ENCODE measurements at places on chromosomes 13 and 19.
A peak's percentile ranks its signal among the peaks of the same experiment; 100 is the strongest.

GRCh38 chr13:75798353-75799255, 162.5 kb downstream of the LMO7 start:
- H3K4me3 ChIP-seq = peak overlapping the region; percentile 24
- peak; percentile 84 for ATAC-seq
- H3K4me1 ChIP-seq = peaks cover 16% of the 10 kb centered on the region
- H3K36me3 ChIP-seq = peaks cover 9% of the 10 kb centered on the region
- no peaks in the 10 kb centered on the region for H3K27me3 ChIP-seq

- no peak for ATAC-seq
- peaks cover 47% of the 10 kb centered on the region for H3K27me3 ChIP-seq
- H3K27ac ChIP-seq = no peak overlapping the region
- no peaks in the 10 kb centered on the region for H3K4me1 ChIP-seq
- no peaks in the 10 kb centered on the region for H3K36me3 ChIP-seq
Observed at GRCh38 chr19:23070353-23071146, 46.3 kb upstream of the ZNF730 start.

GRCh38 chr19:18043676-18044075, 35.7 kb downstream of the ARRDC2 start:
- no peaks in the 10 kb centered on the region for H3K36me3 ChIP-seq
- peaks cover 14% of the 10 kb centered on the region for H3K4me1 ChIP-seq
- peak overlapping the region; percentile 70 for H3K4me3 ChIP-seq

DNA sequence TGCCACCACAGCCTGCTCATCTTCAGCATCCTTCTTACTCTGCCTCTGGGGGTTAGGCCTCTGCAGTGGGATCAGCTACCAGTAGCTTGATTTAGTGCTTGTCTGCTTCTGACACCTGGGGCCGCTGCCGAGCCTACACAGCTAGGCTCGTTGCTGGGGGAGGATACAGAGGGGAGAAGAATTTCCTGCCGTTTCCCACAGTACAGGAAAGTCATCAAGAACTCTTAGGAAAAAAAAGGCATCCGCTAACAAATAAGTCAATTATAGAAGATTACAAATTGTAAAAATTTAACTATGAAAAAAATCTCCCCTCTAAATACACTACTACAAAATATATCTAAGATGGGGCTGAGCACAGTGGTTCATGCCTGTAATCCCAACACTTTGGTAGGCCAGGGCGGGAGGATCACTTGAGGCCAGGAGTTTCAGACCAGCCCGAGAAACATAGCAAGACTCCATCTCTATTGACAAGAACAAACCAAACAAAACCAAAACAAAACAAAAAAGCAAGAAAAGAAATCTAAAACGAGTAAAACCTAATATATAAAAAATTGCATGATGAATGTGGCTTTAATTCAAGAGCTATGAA, 26.7 kb downstream of the LATS2 start:
- no peak overlapping the region for H3K27ac ChIP-seq
- no peak for ATAC-seq
- no peak overlapping the region for H3K4me3 ChIP-seq
- H3K27me3 ChIP-seq = no peaks in the 10 kb centered on the region
- H3K36me3 ChIP-seq = no peaks in the 10 kb centered on the region

- H3K27me3 ChIP-seq = no peaks in the 10 kb centered on the region
- H3K4me1 ChIP-seq = peaks cover 7% of the 10 kb centered on the region
- H3K27ac ChIP-seq = no peak overlapping the region
- ATAC-seq = peak; percentile 48
Observed at GRCh38 chr19:42494321-42494720, 34.0 kb downstream of the CEACAM1 start.

Data from activated T-helper 17 cell treated with anti-CD3 and anti-CD28 coated beads, Interleukin-2, amount 50 U/mL, for 72 hours (primary cell).